BJ (cell line): ENCODE measurements at places on chromosomes 3 and 15. TPM values are rescaled to one million over a fixed set of nuclear protein-coding genes. Genes with fewer than 3 reads are reported as not detected.
A peak's percentile ranks its signal among the peaks of the same experiment; 100 is the strongest.

DNA sequence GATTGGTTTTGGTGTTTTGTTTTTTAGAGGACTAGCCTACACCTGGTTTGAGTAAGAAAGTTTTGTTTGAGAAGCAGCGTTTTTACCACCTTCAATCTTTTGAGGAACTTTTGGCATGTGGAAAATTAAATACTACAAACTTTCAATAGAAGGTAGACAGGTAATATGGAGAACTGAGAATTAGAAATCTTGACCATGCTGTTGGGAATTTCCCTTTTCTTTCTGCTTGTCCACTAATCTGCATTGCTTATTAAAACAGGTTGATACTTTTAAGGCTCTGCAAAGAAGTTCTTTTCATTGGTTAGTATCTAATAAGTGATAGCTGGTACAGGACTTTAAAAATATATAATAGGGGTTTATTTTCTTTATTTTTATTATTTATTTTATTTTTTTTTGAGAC is 31.9 kb downstream of the UBE2E1 start:
- DNase-seq = no peak

DNA sequence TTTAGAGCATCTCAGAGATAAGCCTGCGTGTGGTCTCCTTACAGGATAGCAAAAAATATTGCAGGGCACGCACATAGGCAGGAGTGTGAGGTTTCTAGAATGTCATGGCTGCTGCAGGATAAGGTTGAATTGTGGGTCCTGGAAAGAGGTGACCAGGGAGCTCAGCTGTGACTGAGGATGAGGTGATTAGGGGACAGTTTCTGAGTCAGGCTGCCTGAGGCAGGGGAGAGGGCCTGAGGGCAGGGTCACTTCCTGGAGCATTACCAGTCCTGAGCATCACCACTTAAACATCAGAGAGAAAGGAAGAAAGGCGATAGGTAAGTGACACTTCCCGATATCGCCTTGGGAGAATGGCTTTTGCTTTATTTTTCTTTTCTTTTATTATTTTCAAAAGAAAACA is 813.8 kb downstream of the TUSC7 start:
- DNase-seq = no peak

- peak; percentile 56 for DNase-seq
These were observed 31.4 kb upstream of the SEC13 start for GRCh38 chr3:10352146-10352911.

The ITIH1 gene
- not detected in 2 replicates for polyA plus RNA-seq

The CHRNA5 gene
- 1.1 and 1.9 TPM in 2 replicates for polyA plus RNA-seq
